Motor neuron (in vitro differentiated cells): ENCODE measurements at places on chromosomes 1 and 21.

- no peak for ATAC-seq
Measured at GRCh38 chr1:53737648-53738204, 1.2 kb downstream of the GLIS1 start.

GRCh38 chr1:8560611-8561544 is 243.0 kb downstream of the SLC45A1 start:
- peak; percentile 62 for ATAC-seq

DNA sequence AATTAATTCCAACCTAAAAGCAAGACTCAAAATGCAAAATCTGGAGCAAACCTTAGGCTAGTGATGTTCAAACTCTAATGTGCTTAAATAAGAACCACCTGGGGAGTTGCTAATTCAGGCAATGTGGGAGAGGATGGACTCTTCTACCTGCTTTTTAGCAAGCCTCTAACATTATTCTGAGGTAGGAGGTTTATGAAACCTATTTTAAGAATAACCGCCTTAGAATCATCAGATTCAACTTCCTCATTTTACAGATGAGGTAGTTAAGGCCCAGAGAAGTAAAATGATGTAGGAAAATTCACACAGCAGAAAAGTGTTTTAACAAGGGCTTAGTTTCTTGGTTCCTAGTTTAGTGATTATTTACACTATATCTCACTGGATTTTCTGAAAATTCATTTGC is 8.6 kb upstream of the NTNG1 start:
- ATAC-seq, result no peak

GRCh38 chr1:26370591-26371382 is 1.8 kb downstream of the ZNF683 start:
- no peak for ATAC-seq

DNA sequence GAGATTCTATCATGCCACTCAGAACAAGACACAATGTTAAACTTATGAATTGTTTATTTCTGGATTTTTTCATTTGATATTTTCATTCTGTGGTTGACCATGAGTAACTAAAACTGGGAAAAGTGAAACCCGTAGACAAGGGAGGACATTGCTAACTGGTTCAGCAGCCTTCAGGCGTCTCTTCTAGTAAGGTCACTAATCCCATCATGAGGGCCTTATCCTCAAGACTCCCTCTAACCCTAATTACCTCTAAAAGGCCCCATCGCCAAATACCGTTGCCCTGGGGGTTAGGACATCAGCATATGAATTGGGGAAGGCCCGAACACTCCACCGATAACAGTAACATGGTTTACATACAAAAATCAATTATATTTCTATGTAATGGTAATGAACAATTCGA is 247.6 kb downstream of the TM2D1 start:
- no peak for ATAC-seq

- ATAC-seq, result no peak
Measured at GRCh38 chr1:78301141-78301540, 189.6 kb upstream of the PTGFR start.
